ENCODE measurements at places on chromosomes 4 and X. TPM values are rescaled to one million over a fixed set of nuclear protein-coding genes. Genes with fewer than 3 reads are reported as not detected.

Gene ADGRL3
- 0.08 TPM for total RNA-seq

DNA sequence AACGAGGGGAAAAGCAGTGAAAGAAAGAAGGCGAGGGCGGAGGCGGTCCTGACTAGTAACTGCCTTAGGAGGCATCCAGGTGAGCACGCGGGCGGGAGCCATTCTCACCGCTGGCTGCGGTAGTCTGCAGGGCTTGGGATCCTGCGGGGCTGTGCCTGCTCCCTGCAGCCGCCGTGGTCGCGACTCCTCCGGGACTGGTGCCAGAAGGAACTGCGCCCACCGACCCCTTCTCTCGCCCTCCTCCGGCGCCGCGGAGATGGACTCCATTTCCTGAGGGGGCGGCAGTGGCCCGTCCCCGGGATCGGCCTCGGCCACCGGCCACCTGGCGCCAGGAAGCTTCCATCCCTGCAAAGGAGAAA, 543 bp downstream of the NFXL1 start:
- DNase-seq: no peak

Gene BST1
- 0.88 TPM for total RNA-seq

DNA sequence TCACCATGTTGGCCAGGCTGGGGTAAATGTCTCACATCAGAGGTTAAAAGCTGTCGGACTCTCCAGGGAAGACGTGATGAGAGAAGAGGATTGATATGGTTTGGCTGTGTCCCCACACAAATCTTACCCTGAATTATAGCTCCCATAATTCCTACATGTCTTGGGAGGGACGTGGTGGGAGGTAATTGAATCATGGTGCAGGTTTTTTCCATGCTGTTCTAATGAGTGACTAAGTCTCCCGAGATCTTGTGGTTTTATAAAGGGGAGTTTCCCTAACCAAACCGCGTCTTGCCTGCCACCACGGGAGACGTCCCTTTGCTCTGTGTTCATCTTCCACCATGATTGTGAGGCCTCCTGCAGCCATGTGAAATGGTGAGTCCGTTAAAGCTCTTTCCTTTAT, 64.4 kb downstream of the ASMT start:
- DNase-seq: peak; percentile 33

DNA sequence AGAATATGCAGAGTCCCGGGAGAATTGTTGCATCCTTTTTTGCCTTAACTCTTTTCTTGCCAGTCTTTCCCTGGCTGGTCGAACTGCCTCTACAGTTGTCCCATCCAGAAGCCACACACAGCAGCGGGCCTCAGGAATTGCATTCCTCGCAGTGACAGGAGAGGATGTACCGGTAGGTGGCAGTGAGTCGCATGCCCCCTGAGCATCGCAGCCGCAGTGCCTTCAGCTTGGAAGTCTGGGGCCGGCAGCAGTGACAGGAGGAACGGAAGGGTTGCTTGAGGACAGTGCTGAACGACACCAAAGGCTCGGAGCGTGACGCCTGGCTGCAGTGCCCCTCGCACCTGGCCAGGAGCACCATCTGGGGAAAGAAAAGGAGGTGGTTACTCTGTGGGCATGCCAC, 23.5 kb downstream of the NDP start:
- peak; percentile 17 for DNase-seq

Gene CFAP47
- total RNA-seq: not detected

Gene HEPH
- 31.3 TPM for total RNA-seq

Gene PPP1R2C
- total RNA-seq: not detected

GRCh38 chrX:97766501-97767095, 882.9 kb downstream of the RPA4 start:
- no peak for DNase-seq

- no peak for DNase-seq
Observed at GRCh38 chr4:172344308-172344938, 531.2 kb downstream of the GALNTL6 start.

Gene SMIM20
- total RNA-seq: 31.7 TPM

GRCh38 chr4:118357601-118358000, 4.8 kb upstream of the PRSS12 start:
- DNase-seq: no peak

DNA sequence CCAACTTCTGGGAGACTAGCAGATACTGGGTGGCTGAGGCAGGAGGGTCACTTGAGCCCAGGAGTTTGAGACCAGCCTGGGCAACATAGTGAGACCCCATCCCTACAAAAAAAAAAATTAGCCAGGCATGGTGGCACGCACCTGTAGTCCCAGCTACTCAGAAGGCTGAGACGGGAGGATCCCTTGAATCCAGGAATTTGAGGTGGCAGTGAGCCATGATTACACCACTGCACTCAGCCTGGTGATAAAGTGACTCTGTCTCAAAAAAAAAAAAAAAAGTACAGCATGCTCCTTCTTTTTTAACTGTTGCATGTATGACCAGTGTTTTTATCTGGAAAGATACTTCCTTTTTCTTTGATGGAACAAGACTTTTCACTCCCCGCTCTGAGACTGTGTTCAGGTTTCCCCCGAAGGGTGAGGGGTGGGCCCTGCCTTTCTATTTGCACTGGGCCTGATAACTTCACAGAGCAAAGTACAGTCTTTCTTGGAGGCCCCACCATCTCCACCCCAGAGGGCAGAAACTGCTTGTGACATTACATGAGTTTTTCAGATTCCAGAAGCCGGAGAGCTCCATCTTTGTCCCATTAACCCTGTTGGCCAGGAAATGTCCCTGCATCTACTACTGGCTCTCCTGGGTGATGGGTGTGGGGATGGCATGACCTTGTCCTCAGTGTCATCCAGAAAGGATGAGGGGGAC, 35.2 kb downstream of the NYX start:
- DNase-seq: no peak

DNA sequence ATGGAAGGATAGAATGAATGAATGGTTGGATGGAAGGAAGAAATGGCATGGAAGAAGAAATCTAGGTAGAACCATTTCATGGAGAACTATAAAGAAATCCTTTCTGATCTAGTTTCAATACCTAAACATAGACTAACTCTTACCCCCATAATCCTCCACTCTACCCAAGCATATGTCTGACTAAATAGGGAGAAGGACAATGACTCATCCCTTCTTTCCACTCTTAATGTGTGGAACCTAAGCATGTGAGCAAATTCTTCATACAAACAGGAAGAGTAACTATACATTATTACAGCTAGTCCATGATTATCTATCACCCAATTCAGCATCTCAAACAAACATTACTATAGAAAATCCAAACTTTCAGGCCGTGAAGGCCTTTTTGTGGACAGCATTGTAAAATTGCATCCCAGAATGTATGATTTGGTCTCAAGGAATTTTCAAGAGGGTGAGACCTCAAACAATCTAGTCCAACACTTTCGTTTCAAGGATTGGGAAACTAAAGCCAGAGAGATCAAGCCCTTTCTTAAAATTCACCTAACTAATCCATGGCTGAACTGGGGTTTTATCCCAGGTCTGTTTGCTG, 11.2 kb downstream of the C1QTNF7 start:
- DNase-seq: no peak

Measured in myocyte (in vitro differentiated cells).